BE2C (cell line): ENCODE measurements at places on chromosomes 1 and 21.
A peak's percentile ranks its signal among the peaks of the same experiment; 100 is the strongest.

DNA sequence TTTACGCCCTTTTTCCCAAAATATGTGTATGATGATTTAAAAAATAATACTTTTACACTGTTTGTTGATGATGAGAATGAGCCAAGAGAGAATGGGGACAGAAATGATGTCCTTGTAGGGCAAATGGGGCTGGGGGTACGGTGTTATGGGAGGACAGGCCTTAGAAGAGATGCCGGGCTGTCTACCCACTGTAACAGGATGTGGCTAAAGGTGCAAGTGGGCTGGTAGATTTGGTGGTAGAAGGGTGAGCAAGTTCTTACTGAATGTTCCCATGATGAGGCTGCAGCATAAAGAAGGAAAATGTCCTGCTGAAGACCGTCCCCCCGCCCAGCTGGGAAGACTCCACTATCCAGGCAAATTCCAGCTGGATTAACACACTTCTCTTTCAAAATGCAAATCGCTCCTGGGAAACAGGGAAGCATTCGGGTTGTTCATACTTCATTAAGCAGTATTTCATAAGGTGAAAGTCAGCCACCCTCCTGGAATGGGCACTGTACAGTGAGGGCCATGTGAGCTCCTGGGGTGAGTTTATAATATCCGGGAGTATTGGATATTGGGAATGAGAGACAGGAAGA, 14.0 kb downstream of the GPA33 start:
- no peak for DNase-seq

- DNase-seq: no peak
Measured at GRCh38 chr1:153429266-153430165, 13.2 kb downstream of the S100A7A start.

DNA sequence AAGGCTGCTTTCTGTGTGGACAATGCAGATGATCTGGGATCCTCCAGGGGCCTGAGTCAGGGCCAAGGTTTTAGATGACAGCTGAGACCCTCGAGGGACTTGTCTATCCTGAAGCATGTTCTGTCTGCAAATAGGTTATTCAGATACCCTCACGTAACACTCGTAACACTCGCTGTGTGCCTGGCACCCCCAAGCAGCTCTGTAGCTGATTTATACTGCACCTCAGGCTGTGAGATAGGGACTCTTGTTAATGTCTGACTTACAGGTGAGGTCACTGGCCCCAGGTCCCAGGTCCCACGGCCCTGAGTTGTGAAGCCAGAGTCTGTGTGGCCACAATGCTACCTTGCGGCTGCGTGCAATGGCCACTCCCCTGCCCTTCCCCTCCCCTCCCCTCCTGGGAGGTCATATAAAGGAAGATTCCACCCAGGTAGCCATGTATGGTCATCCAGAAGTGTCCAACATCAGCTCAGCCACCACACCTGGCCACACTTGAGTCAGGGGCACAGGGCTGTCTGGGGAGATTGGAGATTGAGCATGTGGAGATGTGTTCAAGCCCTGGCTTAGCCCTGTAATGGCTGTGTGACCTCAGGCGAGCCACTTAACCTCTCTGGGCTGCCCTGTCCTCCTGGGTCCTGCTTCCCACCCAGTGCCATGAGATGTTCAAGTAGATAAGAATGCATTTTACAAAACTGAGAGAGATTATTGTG, 687.7 kb downstream of the MATN1 start:
- DNase-seq: no peak

GRCh38 chr1:84122780-84123382, 21.2 kb upstream of the PRKACB start:
- peak; percentile 53 for DNase-seq

DNA sequence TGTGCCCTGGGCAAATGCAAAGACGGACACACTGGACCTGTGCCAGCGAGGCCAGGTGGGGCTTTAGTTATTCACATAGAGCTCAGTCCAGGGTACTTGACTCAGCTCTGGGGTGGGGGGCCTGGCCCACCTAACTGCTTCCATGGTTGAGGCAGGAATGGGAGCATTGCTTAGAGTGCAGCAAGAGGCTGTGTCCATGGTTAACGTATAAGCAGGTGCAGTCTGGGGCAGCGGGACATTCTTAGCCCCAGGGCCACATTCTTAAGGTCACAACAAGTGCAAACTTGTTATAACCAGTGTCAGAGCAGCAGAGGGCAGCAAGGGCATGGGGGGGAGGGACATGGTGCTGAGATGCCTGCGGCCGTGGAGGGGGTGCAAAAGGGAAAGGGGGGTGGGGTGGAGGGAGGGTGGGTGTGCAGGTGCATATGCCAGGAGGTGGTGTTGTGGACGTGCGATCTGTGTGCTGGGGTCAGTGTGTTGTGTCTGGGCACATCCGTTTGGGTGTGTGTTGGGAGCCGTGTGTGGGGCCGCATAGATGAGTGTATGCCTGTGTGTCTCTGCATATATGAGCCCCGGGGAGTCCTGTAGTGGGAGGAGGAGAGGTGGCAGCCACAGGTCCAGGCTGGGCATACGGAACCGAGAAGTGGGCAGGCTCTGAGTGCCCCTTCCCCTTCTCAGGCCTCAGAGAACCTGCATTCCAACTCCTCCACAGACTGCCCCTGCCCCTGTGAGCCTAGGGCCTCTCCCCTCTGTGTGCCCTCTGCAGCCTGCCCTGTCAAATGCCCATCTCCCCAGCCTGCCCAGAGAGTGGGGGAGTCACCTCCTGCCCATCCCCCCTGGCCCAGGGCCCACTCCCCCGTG, 8.4 kb downstream of the KCNJ10 start:
- no peak for DNase-seq

GRCh38 chr21:24428591-24429199, 1178.6 kb downstream of the MRPL39 start:
- no peak for DNase-seq

- DNase-seq: no peak
Measured at GRCh38 chr1:172473302-172473701, 29.4 kb upstream of the PIGC start.

DNA sequence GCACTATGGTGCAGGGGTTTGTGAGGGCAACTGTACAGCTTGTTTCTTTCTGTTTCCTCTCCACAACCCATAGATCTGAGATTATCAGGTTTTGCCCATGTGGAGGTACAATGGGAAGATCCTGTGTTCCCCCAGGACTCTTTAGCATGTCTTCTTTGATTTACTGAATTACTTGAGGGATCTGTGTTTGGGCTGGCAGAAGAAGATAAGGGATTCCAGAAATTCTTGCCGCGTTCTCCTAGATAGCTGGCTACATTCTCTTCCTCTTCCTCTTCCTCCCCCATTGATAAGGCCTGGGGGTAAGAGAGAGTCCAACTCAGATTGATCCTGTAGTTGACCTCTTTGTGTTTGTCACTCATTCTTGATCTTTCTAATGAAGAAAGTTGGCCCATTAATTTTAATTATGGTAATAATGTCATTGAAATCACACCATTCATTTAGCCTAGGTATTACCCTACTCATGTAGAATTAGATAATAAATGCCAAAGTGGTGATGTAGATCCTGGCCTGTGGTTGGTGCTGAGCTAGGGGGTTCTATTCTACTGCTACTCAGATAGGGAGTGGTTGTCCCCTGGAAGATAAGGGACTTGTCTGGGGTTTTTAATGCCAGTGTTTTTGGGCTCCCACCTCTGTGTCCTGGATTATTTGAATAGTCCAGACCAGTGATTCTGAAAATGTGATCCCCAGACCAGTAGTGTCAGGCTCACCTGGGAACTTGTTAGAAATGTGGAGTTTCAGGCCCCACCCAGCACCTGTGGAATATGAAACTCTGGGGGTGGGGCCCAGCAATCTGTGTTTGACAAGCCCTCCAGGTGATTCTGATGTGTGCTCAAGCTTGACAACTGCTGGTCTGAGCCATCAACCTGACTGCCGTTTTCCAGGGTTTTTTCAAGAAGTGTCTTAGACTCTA, 122.2 kb downstream of the NOS1AP start:
- DNase-seq: no peak

- no peak for DNase-seq
Measured at GRCh38 chr1:190168893-190169280, 308.8 kb downstream of the BRINP3 start.

- no peak for DNase-seq
Measured at GRCh38 chr1:218259800-218260199, 25.3 kb upstream of the RRP15 start.

DNA sequence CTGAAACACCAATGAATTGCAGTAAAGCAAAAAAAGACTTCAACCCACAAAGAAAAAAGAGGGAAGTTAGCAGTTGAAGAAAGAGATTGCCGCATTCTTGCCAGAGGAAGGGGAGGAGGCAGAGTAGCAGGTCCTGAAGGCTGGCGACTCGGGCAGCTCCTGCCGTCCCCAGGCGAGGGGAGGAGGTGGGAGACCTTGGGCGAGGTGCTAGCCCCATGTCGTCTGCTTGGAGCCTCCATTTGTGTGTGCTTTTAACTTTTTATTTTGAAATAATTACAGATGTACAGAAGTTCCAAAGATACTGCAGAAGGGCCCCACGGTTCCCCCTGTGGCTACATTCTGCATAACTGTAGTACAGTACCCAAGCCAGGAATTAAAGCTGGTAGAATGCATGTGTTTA, 6.7 kb downstream of the TRPM2 start:
- DNase-seq: no peak

GRCh38 chr1:115727706-115728249, 40.7 kb downstream of the CASQ2 start:
- DNase-seq: no peak

GRCh38 chr1:243831463-243831862, 18.6 kb downstream of the AKT3 start:
- no peak for DNase-seq

- peak; percentile 77 for DNase-seq
Measured at GRCh38 chr1:54121482-54122134, 31.2 kb downstream of the CDCP2 start.

DNA sequence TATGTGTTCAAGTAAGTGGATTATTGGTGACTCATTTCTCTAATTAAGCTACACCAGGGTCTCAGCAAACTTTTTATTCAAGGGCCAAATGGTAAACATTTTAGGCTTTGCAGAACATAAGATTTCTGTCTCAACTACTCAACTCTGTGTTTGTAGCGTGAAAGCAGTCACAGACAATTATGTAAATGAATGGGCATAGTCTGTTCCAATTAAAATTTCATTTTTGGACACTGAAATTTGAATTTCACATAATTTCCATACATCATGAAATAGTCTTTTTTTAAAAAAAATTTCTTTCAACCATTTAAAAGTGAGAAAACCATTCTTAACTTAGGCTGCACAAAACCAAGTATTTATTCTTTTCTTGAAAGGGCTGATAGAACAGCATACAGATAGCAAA, 50.1 kb downstream of the IL23R start:
- no peak for DNase-seq

- no peak for DNase-seq
Measured at GRCh38 chr1:20466273-20466672, 19.7 kb downstream of the CAMK2N1 start.

- no peak for DNase-seq
Measured at GRCh38 chr1:202367271-202367670, 18.8 kb downstream of the PPP1R12B start.

DNA sequence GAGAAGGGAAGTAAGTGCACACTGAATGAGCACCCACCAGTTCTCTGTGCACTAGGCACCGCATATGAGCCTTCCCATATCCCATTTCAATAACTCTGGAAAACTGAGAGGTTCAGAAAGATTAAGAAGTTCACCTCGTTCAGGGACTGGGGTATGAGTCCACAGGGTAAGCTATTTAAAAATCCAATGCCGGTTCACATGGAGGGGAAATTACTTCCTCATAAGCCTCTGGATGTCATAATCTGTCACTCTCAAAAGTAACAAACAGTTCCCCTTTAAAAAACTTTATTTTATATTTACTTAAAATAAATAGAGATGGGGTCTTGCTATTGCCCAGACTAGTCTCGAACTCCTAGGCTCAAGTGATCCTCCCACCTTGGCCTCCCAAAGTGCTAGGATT, 1.9 kb downstream of the OR2B11 start:
- DNase-seq: no peak

DNA sequence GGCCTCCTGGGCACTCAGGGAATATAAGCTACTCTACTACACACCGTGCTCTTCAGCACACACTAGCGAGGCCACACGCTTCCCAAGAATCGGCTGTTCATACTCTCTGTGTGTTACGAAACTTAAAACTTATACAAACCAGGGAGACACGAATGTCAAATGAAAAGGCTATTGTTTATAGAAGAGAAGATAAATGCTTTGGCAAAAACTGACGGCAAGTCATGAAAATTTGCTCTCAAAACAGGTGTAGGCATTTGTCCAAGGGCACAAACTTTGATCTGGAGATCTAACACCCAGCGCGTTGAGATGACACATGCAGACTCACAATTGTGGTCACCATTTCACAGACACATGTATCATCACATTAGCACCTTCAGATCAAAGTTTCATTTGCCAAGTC, 46.1 kb downstream of the USP48 start:
- no peak for DNase-seq

DNA sequence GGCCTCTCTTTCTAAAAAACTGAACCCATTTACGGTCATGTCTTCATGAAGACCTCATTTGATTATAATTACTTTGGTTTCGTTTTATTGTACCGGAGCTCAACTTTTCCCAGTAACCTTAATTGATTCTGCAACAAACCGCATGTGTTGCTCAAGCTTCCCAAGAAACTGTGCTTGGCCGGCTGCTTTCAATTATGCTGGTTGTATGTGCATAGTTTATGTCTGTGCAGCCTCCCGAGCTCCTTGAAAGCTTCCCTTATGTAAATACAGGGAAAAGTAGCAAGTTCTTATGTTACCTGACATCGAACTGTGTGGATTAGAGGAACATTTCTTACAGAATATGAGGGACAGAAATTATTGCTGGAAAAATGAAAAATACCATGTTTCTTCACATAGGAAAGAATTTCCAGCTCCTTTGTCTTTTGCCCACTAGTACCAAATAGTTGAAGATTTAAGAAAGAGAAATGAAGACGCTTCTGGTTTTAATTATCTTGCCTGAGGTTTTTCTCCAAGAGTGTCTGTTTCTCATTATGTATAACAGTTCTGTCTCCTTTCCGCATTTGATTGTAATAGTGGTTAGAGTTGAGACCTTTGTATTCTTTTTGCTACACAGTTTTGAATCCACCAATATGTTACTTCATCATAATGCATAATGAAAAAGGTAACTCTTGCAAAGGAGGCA, 2.1 kb downstream of the VCAM1 start:
- no peak for DNase-seq

DNA sequence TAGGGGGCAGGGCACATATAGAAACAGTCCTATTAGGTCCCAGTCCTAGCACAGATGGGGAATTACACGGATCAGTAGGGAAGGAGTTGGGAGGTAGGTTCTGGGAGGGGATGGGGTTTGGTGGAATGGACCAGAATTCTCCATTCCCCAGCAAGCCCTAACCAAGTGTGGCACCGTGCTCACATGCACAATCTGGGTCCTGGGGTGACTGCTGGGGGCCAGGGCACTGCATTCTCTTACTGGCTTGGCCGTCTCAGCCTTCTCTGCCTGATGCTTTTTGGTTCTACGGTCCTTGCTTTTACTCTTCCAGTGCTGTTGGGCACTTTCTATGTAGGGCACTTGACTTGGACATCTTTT, 53.9 kb downstream of the NENF start:
- DNase-seq: no peak

DNA sequence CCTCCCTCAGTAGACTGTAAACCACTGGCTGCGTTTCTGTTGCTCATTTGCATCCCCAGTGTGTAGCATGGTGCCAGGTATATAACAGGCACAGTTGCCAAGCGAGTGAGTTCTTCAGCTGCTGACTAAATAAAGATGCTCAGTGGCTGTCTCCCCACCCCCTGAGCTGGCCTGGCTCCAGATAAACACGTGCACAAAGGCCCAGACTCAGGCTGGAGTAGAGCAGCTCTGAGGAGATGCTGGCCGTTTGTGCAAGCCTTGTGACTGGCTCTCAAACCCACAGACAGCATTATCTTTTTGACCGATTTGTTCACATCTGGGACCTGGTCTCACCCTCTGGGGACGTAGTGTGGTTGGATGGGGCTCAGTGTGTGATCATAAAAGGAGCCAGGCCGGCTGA, 7.1 kb downstream of the CHRNB2 start:
- DNase-seq: peak; percentile 87

- no peak for DNase-seq
Measured at GRCh38 chr21:44085491-44086321, 21.5 kb upstream of the PWP2 start.
